ENCODE measurements at places on chromosomes 16 and 17.

DNA sequence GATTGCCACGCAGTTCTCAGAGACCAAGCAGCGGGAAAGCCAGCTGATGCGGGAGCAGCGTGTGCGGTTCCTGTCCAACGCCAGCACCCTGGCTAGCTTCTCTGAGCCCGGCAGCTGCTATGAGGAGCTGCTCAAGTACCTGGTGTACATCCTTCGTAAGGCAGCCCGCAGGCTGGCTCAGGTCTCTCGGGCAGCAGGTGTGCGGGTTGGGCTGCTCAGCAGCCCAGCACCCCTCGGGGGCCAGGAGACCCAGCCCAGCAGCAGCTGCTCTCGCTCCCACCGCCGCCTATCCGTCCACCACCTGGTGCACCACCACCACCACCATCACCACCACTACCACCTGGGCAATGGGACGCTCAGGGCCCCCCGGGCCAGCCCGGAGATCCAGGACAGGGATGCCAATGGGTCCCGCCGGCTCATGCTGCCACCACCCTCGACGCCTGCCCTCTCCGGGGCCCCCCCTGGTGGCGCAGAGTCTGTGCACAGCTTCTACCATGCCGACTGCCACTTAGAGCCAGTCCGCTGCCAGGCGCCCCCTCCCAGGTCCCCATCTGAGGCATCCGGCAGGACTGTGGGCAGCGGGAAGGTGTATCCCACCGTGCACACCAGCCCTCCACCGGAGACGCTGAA lies 15.2 kb downstream of the CACNA1G start:
- H3K4me3 ChIP-seq = no peak overlapping the region
- no peak for DNase-seq
- no peaks in the 10 kb centered on the region for H3K36me3 ChIP-seq

DNA sequence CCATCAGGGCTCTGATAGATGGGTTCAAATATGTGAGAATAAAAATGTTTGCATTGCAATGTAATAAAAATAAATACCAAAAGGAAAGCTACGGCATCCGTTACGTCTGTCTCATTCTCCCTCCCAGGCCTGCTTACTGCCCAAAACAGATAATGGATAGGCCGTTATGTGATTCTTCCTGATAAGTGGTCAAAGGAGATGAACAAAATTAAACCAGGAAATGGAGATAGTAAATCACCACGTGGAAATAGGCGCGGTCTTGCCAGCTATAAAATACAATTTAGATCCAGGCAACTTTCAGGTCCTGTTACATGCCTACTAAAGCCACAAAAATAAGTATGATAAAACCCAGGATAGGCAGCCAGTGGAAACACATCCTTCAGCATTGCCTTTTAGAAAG lies 49.5 kb upstream of the CCL1 start:
- H3K36me3 ChIP-seq = no peaks in the 10 kb centered on the region
- peaks cover 7% of the 10 kb centered on the region for H3K27me3 ChIP-seq
- no peaks in the 10 kb centered on the region for H3K4me1 ChIP-seq
- DNase-seq = no peak
- no peak overlapping the region for H3K27ac ChIP-seq
- H3K4me3 ChIP-seq = no peak overlapping the region

- H3K36me3 ChIP-seq = no peaks in the 10 kb centered on the region
- no peak overlapping the region for H3K4me3 ChIP-seq
- no peak for DNase-seq
- H3K27me3 ChIP-seq = no peaks in the 10 kb centered on the region
- no peak overlapping the region for H3K27ac ChIP-seq
Observed at GRCh38 chr16:63373744-63374143, 1337.5 kb upstream of the CDH8 start.

- no peaks in the 10 kb centered on the region for H3K27me3 ChIP-seq
- peak within 1 kb of the TSS; percentile 85 for H3K27ac ChIP-seq
- DNase-seq = peak; percentile 96
- H3K4me3 ChIP-seq = peak within 1 kb of the TSS; percentile 72
Observed at GRCh38 chr16:70685938-70686375, at the start of gene MTSS2. TSS of gene MTSS2 (minus strand) at chr16:70686053. CDS start at chr16:70685791, 262 bp downstream.

GRCh38 chr17:7475764-7476422 lies 3.5 kb downstream of the ZBTB4 start:
- no peaks in the 10 kb centered on the region for H3K27me3 ChIP-seq
- peak overlapping the region; percentile 98 for H3K27ac ChIP-seq
- H3K36me3 ChIP-seq = no peaks in the 10 kb centered on the region
- H3K4me3 ChIP-seq = no peak overlapping the region

DNA sequence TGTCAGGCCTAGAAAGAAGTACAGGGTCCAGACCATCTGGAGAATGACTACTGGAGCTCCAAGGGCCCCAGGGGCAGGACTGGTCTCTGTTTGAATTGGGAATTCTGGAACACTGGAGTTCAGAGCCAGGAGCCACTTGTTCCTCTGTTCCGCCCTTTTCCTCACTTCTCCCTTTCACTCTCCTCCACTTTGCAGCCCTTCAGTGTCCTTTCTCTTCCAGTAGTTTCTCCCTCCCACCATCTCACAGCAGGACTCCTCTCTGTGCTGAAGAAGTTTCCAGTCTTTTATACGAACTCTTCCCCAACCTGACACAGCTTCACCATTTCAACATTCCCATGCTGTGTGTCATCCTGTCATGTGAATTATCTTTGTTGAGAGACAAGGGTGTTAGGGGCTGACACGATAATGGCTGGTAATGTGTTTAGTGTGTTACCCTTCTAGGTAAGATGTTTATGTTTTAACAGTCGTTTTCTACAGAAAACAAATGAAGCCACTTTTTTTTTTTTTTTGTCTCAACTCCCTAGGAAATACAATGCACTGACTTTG lies 180.3 kb upstream of the MYOCD start:
- H3K27ac ChIP-seq = no peak overlapping the region
- H3K4me3 ChIP-seq = no peak overlapping the region
- no peaks in the 10 kb centered on the region for H3K27me3 ChIP-seq
- no peak for DNase-seq
- no peaks in the 10 kb centered on the region for H3K4me1 ChIP-seq

DNA sequence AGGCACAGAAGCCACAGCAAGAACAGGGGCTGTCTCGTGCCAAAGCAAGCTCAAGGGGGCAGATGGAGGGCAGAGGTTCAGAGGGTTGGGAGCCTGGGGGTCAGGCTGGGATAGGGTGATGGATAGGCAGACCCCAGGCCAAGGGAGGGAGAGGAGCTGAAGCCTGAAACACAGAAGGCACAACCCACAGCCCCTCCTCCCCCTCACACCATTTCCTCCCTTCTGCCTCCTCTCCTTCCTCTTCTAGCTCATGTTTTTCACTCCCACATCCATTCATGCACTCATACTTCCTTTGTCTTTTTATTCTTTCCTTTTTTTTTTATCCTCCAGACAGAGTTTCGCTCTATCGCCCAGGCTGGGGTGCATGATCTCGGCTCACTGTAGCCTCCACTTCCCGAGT lies 61.1 kb downstream of the SOCS1 start:
- H3K4me3 ChIP-seq = no peak overlapping the region
- H3K4me1 ChIP-seq = peaks cover 7% of the 10 kb centered on the region
- DNase-seq = no peak
- no peak overlapping the region for H3K27ac ChIP-seq
- H3K36me3 ChIP-seq = no peaks in the 10 kb centered on the region

- peaks cover 14% of the 10 kb centered on the region for H3K4me1 ChIP-seq
- no peaks in the 10 kb centered on the region for H3K36me3 ChIP-seq
- no peak for DNase-seq
- no peak overlapping the region for H3K27ac ChIP-seq
- H3K4me3 ChIP-seq = no peak overlapping the region
- H3K27me3 ChIP-seq = no peaks in the 10 kb centered on the region
Observed at GRCh38 chr16:81073560-81074330, 3.3 kb downstream of the C16orf46 start.

DNA sequence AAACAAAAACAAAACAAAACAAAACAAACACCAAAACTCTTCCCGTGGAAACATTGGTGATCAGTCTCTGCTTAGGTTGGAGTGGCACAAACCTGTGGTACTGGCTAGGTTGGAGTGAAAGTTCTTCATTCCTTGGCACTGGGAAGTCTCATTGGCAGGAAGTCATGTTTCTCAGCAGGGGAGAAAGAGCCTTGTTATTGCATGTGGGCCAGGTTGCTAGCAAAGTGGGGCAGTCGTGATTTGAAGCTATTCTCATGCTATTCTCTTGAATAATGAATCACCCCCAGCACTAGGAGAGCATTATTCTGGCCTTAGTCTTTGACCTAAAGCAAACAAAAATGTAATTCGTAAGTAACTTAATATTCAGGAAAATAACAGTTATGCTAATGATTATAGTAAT lies 24.3 kb upstream of the B4GALNT2 start:
- H3K27me3 ChIP-seq = no peaks in the 10 kb centered on the region
- no peak for DNase-seq
- H3K4me1 ChIP-seq = no peaks in the 10 kb centered on the region
- H3K36me3 ChIP-seq = no peaks in the 10 kb centered on the region
- H3K27ac ChIP-seq = no peak overlapping the region

GRCh38 chr16:50185005-50185505 lies 31.9 kb downstream of the TENT4B start:
- no peaks in the 10 kb centered on the region for H3K36me3 ChIP-seq
- H3K4me3 ChIP-seq = no peak overlapping the region
- H3K27me3 ChIP-seq = no peaks in the 10 kb centered on the region
- H3K4me1 ChIP-seq = peaks cover 5% of the 10 kb centered on the region
